Fibroblast of the aortic adventitia (primary cell): ENCODE measurements at places on chromosomes 5 and 9. TPM values are rescaled to one million over a fixed set of nuclear protein-coding genes. Genes with fewer than 3 reads are reported as not detected.

DNA sequence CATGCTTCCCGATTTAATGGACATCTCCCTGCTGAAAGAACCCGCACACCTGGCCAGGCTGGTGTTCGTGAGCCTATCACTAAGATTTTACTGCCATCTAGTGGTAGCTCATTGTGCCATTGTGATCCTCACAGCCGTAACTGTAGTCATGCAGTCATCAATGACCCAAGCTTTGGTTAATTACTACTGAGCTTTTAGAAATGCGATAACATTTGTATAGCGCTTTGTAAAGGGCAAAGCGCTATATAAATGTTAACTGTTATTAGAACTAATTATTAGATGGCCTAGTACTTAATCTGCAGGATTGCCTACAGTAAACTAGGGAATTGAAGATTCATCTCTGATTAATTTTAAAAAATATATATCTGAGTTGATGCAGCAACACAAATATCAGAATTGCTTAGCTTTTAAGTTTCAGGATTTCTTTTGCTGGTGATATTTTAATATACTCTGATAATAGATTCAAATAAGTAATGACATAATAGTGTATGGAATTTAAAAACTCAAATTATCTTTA is 90.2 kb downstream of the HACD4 start:
- DNase-seq = peak; percentile 76

SLC25A2 gene
- 0.72 TPM in 1 of 2 replicates, not detected in the other for total RNA-seq

CARTPT gene
- total RNA-seq = not detected in 2 replicates

GRCh38 chr9:130240410-130241197 is 25.0 kb upstream of the HMCN2 start:
- DNase-seq = peak; percentile 82

- DNase-seq = no peak
Measured at GRCh38 chr5:22887566-22887965, 34.4 kb upstream of the CDH12 start.

NUTM2G gene
- total RNA-seq = not detected in 2 replicates

IFNA16 gene
- total RNA-seq = not detected in 2 replicates

CDO1 gene
- 7.0 and 24.8 TPM in 2 replicates for total RNA-seq
